Naive thymus-derived CD8-positive, alpha-beta T cell (primary cell): ENCODE measurements at places on chromosomes 5 and 9. TPM values are rescaled to one million over a fixed set of nuclear protein-coding genes. Genes with fewer than 3 reads are reported as not detected.

DNA sequence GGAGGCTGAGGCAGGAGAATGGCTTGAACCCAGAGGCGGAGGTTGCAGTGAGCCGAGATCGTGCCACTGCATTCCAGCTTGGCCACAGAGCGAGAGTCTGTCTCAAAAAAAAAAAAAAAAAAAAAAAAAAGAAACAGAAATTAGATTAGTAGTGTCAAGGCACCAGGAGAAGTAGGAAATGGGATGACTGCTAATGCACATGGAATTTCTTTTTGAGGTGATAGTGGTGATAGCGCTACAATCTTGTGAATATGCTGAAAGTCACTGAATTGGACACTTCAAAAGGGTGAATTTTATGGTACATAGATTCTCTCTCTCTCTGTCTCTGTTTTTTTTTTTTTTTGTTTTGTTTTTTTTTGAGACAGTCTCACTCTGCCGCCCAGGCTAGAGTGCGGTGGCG is 42.1 kb upstream of the SUB1 start:
- H3K27me3 ChIP-seq, result no peaks in the 10 kb centered on the region
- H3K4me3 ChIP-seq, result no peak overlapping the region
- no peak for DNase-seq
- peaks cover 17% of the 10 kb centered on the region for H3K4me1 ChIP-seq

- H3K4me3 ChIP-seq, result no peak overlapping the region
- DNase-seq, result no peak
- H3K27me3 ChIP-seq, result peaks cover 9% of the 10 kb centered on the region
- peaks cover 3% of the 10 kb centered on the region for H3K36me3 ChIP-seq
These were observed 92.3 kb upstream of the MARCHF11 start for GRCh38 chr5:16271851-16272250.

DNA sequence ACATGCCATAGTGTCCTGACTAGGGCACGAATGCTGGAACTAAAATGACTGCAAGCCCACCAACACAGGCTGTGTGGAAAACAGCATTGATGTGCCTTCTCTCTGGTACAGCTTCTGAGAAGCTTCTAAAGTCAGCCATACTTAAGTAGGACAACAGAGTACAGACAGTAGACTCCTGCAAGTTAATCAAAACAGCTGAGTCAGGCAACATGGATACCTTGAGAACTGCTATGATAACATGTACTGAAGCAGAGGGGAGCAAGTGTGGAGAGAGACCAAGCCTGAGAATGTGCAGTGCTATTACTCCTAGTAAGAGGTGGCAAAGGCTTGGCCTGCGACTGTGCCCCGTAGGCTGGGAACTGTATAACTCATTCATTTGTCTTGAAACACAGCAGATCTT is 2.5 kb downstream of the ISCA1 start:
- peak overlapping the region; percentile 5 for H3K27ac ChIP-seq
- peaks cover 7% of the 10 kb centered on the region for H3K36me3 ChIP-seq
- peaks cover 61% of the 10 kb centered on the region for H3K4me1 ChIP-seq
- DNase-seq, result no peak
- H3K27me3 ChIP-seq, result no peaks in the 10 kb centered on the region
- H3K4me3 ChIP-seq, result peak overlapping the region; percentile 74

DNA sequence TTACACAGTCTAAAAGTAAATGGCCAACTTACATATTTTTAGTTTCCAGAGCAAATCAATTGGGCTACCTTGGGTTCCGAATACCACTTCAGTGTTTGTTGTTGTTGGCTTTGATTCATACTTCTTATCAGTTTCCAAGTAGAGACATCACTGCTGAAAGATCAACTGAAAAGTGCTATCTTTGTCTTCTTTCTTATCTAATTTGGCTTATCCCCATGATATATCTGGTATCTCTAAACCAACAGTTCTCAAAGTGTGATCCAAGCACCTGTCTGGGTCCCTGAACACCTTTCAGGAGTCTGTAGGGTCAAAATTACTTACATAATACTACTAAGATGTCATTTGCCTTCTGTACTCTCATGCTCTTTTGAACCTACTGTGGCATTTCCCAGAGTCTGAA is 200.0 kb downstream of the PARP8 start:
- no peaks in the 10 kb centered on the region for H3K4me1 ChIP-seq
- DNase-seq, result no peak
- H3K27ac ChIP-seq, result no peak overlapping the region
- peaks cover 64% of the 10 kb centered on the region for H3K27me3 ChIP-seq

DNA sequence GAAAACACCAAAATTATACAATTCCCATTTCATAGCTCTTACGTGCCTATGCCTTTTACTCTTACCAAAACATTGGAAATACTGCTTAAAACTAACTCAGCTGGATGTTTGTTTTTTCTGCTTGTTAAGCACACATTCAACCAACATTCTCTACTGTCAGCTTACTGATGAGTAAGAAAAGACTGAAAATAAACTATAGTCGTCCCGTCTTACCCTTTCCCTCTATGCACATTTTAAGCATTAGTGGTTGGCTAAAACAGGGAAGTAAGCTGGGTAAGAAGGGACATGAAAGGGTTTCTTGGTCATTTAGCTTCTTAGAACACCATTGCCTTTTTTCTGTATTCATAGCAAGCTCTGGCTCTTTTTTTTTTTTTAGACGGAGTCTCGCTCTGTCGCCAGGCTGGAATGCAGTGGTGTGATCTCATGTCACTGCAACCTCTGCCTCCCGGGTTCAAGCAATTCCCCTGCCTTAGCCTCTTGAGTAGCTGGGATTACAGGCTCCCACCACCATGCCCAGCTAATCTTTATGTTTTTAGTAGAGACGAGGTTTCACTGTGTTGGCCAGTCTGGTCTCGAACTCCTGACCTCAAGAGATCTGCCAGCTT is 232.1 kb upstream of the PCSK5 start:
- H3K4me1 ChIP-seq, result peaks cover 2% of the 10 kb centered on the region
- H3K36me3 ChIP-seq, result peaks cover 4% of the 10 kb centered on the region
- H3K4me3 ChIP-seq, result no peak overlapping the region
- peaks cover 2% of the 10 kb centered on the region for H3K27me3 ChIP-seq
- no peak for DNase-seq
- no peak overlapping the region for H3K27ac ChIP-seq

DNA sequence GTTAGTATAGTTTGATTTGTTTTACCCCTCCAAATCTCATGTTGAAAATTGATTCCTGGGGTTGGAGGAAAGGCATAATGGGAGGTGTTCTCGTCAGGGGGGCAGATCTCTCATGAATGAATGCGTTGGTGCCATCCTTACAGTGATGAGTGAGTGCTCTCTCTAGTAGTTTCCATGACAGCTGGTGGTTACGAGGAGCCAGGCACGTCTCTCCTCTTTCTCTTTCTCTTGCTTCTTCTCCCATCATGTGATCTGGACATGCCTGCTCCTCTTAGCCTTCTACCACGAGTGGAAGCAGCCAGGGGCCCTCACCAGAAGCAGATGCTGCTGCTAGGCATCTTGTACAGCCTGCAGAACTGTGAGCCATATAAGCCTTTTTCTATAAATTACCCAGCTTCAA is 454.1 kb downstream of the EFNA5 start:
- no peak overlapping the region for H3K4me3 ChIP-seq
- no peak overlapping the region for H3K27ac ChIP-seq
- no peaks in the 10 kb centered on the region for H3K4me1 ChIP-seq
- H3K27me3 ChIP-seq, result peaks cover 3% of the 10 kb centered on the region
- DNase-seq, result no peak
- no peaks in the 10 kb centered on the region for H3K36me3 ChIP-seq

DNA sequence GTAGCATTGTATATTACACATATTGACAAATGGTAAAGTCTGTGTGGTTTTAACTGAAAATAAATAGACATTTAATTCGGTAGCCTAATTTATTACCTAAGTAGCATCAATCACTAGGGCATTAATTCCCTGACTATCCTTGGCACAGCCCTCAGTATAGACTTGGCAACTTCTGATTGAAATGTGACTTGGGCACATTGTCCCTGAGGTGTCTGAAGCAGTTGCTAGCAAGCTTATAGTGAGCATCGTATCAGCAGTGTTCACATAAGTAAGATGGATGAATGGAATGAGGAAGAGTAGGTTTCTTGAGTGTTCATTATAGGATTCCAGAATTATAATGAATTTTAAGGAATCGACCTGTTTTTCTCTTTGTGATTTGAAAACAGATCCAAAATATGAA is 16.1 kb downstream of the LURAP1L start:
- no peak overlapping the region for H3K27ac ChIP-seq
- no peaks in the 10 kb centered on the region for H3K27me3 ChIP-seq
- DNase-seq, result no peak
- no peaks in the 10 kb centered on the region for H3K4me1 ChIP-seq

DNA sequence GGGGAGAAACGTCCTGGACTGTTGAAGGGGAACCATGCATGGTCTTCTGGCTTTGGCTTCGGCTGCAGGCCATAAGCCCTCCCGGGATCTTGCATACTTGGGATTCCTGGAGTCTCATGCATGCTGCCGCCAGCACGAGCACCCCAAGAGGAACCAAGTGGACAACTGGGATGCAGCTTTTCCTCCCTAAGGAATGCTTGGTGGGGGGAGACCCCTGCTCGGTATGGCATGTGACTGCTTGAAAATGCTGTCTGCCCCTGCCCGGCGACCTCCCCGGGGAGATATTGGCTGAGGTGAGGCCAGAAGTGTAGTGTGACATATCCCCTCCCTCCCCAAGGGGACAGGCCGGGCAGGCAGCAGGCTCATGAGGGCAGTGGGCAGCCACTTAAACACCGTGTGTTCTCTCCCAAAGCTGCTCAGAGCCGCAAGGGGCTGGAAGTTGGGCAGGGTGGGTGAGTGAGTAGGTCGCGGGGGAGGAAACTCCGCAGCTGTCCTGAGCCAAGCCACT is 15.7 kb downstream of the TMEM171 start:
- DNase-seq, result no peak
- no peaks in the 10 kb centered on the region for H3K36me3 ChIP-seq
- no peak overlapping the region for H3K27ac ChIP-seq
- peaks cover 45% of the 10 kb centered on the region for H3K27me3 ChIP-seq

DNA sequence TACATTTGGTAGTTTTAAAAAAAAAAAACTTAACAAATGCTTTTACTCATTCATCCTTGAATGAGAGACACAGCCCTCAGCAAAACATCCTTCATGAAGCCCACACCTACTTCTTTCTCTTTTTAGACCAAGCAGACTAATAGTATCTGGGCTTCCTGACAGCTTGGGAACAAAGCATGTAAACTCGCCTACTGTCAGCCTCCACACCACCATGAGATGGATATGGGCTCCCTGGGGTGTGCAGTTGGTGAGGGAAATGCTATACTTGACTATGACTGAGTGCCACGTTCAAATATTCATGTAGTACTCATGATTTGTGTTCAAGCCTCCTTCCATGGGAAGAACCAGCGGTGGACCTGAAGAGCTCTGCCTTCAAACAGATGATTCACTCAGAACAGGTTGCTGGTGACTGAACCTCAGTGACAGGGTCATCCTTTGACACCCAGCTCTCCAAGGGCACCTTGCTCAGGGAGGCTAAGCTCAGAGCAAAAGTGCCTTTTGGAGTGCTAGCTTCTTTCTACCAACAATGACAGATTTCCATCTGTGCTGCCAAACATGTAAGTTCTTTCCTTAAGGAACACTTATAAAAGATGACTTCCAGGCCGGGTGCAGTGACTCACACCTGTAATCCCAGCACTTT is 36.8 kb downstream of the SLC22A5 start:
- peak overlapping the region; percentile 2 for H3K4me3 ChIP-seq
- peak overlapping the region; percentile 96 for H3K27ac ChIP-seq
- no peaks in the 10 kb centered on the region for H3K36me3 ChIP-seq
- peaks cover 59% of the 10 kb centered on the region for H3K4me1 ChIP-seq

GRCh38 chr5:23139338-23140171 is 286.4 kb upstream of the CDH12 start:
- no peaks in the 10 kb centered on the region for H3K36me3 ChIP-seq
- H3K27ac ChIP-seq, result no peak overlapping the region
- H3K27me3 ChIP-seq, result no peaks in the 10 kb centered on the region
- no peak for DNase-seq

- H3K4me3 ChIP-seq, result no peak overlapping the region
These were observed 240.4 kb upstream of the RAI14 start for GRCh38 chr5:34415559-34416198.

GRCh38 chr5:109584986-109585599 is 104.6 kb upstream of the MAN2A1 start:
- H3K36me3 ChIP-seq, result no peaks in the 10 kb centered on the region
- no peaks in the 10 kb centered on the region for H3K27me3 ChIP-seq
- no peak overlapping the region for H3K4me3 ChIP-seq
- no peak for DNase-seq

GRCh38 chr5:14665101-14665822 is 744 bp downstream of the OTULIN start:
- no peaks in the 10 kb centered on the region for H3K36me3 ChIP-seq
- no peak for DNase-seq
- H3K4me1 ChIP-seq, result peaks cover 38% of the 10 kb centered on the region
- no peaks in the 10 kb centered on the region for H3K27me3 ChIP-seq
- H3K27ac ChIP-seq, result peak overlapping the region; percentile 95

DNA sequence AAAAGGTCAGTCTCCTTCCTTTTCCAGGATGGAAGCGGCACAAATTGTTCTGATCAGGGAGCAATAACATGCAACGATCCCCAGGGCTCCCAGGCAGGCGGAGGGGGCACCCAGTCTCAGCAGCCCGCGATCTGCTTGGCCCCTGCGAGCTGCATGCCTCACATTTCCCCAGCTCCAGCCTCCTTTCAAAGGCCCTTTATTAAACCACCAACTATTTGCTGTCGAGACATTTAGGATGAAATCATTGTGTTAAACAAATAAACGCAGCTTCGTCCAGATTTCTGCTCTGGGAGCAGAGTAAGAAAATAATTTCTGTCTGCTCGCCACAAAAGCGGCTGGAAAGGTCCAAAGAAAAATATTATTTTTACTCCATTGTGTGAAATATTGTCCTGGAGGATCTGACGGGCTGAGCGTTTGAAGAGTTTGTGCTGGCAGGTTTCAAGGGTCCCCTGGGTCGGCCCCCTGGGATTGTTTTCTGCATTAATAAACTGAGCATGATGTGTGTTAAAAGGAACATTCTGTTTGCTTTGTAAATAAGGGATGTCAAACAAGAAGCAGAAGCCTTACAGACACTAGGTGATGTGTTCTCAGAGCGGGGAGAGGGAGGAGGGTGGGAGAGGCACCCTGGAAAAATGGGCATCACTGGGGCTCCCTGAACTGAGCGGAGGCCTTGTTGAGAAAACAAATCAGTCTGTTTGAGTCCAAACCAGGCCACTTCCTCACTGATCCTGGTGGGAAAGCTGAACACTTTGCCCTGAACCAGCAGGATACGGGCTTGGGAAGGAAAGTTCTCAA is 110.1 kb downstream of the FOXD1 start:
- no peak overlapping the region for H3K4me3 ChIP-seq
- H3K36me3 ChIP-seq, result peaks cover 4% of the 10 kb centered on the region
- H3K27ac ChIP-seq, result no peak overlapping the region

DNA sequence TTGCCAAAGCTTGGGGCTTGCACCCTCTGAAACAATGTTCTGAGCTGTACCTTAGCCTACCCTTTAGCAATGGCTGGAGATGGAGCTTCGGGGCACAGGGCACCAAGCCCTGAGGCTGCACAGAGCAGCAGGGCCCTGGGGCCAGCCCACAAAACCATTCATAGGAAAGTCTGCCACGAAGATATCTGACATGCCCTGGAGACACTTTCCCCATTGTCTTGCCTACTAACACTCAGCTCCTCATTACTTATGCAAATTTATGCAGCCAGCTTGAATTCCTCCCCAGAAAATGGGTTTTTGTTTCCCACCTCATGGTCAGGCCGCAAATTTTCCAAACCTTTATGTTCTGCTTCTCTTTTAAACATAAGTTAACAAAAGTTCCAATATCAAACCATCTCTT is 105.7 kb downstream of the DTWD2 start:
- no peak for DNase-seq
- peaks cover 11% of the 10 kb centered on the region for H3K36me3 ChIP-seq
- H3K4me1 ChIP-seq, result no peaks in the 10 kb centered on the region
- H3K4me3 ChIP-seq, result no peak overlapping the region

The FAM151B gene
- 0.82 TPM for total RNA-seq

The SPINK7 gene
- total RNA-seq, result not detected

The SURF2 gene
- total RNA-seq, result 22.8 TPM

The KLHL9 gene
- 36.4 TPM for total RNA-seq

The DMRT3 gene
- not detected for total RNA-seq

The SSBP2 gene
- 40.2 TPM for total RNA-seq
